Stimulated activated naive CD8-positive, alpha-beta T cell treated with anti-CD3 and anti-CD28 coated beads, Interleukin-15, amount 100 ng/mL, for 72 hours (primary cell): ENCODE measurements at places on chromosomes 16 and 17.

DNA sequence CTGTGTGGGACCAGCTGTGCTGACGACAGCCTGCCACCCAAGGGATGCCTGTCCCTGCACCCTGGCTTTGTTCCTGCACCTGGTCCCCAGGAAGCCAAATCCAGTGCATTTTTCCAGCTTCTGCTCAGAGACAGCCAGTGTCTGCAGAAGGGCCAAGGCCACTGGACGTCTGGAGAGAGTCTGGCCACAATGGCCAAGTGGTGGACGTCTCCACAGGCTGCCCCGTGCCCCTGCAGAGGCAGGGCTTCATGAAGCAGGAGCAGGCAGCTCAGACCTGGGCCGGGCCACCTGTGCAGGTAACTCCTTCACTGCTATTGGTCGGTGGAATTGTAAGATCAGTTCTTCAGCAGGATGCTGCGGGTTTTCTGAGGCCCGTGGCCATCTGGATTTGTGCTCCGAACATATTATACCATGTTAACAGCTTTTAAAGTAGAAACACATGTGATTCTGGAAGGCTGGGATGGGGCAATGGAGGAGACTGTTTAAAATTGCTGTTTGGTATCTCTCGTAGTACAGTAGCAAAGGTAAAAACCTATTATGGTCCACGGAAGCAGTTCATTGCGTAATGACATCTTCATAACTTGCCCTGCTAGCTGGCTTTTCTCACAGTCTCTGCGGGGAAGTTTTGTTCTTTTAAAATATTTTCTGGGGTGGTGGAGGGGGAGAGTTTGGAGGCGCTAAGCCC, 185.3 kb downstream of the CCDC182 start:
- no peak for DNase-seq

DNA sequence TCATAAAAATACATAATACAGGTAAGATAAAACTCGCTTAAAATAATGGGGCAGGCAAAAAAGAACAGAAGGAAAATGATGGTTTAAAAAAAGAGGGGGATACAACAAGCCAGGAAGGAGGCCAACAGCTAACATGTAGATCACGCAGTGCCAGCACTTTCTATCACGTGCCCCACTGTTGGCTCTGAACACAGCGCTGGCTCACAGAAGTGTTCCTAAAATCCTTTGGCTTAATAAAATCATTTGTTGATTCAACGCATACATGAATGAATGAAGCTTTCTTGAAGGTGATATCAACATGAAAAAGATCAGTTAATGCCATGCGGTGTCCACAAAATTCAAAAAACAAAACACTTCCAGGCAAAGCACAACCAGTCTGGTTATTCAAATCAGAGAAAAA, 8.5 kb downstream of the ITGAE start:
- DNase-seq = no peak

DNA sequence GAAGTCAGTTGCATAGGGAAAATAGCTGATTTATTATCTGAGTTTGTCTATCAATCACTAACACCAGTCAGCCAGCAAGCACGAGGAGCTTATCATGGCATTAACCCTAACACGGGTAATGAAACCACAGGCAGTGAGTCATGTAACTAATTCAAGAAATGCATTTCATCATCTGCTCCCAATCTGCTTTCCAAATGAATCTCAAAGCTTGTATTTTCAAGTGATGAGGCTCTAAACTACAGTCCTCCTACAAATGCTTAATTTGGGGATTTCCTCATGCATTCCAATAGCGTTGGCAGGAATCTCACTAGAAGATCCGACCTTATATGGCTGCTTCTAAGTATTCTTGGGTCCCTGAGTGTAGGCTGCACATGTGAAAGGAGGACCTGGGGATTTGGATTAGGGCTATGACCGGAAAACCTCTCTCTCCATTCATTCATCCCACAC, 118.4 kb upstream of the HSBP1 start:
- DNase-seq = no peak

DNA sequence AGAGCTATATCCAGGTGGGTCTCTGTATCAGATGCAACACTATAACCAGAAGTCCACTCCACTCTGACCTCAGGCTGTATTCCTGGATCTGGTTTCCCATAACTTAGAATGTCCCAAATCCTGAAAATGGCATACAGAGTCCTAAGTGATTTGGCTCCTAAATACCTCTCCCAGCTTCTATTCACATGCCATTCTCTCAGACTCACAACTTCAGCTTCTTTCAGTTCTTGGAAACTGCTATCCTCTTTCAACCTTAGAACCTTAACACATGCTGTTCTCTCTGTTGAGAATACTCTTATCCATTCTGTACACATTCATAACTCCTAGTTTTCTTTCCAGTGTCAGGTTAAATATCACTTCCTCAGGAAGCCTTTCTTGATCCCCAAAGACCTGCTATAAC, 132.0 kb downstream of the BRIP1 start:
- DNase-seq = no peak

- no peak for DNase-seq
These were observed 178.8 kb downstream of the RAB11FIP4 start for GRCh38 chr17:31570231-31570630.

DNA sequence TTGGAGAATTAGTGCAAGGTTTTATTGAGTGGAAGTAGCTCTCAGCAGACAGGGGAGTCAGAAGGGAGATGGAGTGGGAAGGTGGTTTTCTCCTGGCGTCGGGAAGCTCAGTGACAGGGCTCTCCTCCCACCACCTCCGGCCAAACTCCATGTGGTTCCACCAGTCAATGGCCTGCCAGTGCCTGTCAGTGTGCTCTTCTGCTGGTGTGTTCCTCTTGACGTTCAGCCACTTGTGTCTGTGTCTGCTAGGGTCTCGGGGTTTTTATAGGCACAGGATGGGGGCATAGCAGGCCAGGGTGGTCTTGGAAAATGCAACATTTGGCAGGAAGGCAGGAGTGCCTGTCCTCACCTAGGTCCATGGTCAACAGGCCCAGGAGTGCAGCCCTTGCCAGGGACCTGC, 506.7 kb upstream of the KIF2B start:
- no peak for DNase-seq

DNA sequence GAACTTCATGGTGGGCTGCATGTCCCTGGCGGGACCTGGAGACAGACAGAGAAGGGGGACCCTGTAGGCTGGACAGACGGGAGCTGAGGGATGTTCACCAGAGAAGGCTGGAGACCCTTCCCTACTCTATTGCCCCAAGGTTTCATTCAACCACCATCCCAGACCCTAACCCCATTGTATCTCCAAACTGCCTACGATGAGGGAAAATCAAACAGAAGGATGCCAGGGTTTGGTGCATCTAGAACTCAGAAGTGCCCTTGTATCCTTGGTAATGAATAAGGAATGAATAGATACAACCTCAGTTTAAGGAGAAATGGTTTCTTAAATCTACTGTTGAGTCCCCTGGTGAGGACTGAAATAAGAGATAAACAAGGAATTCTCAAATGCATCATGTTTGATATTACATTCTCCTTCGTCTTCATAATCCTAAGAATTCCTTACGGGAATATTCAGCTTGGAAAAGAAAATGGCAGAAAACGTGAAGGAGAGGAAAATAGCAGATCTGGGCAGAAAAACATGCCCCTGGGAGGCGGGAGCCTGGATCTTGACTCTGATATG, 16.4 kb downstream of the TNS4 start:
- no peak for DNase-seq

GRCh38 chr17:53336281-53336680, 486.4 kb upstream of the KIF2B start:
- no peak for DNase-seq

GRCh38 chr17:73647772-73648542, 3.7 kb upstream of the SDK2 start:
- DNase-seq = no peak

- no peak for DNase-seq
These were observed 91.4 kb upstream of the FA2H start for GRCh38 chr16:74865922-74866598.

DNA sequence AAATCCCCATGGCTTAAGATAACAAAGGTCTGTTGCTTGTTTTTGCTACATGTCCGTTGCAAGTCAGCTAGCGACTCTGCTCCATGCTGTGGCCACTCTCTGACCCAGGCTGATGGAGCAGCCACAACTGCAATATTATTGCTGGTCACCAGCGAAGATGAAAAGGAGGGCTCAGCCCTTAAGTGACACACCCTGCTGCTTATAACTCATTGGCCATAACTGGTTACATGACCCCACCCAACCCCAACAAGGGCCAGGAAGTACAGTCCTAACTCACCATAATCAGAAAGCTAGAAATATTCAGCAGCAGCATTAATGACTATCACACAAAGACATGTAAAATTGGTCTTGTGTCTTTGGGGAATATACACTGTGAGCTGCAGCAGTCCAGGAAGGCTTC, 224.3 kb downstream of the SOX9 start:
- no peak for DNase-seq

- DNase-seq = peak; percentile 15
These were observed 22.5 kb downstream of the DNAI2 start for GRCh38 chr17:74296548-74296936.

DNA sequence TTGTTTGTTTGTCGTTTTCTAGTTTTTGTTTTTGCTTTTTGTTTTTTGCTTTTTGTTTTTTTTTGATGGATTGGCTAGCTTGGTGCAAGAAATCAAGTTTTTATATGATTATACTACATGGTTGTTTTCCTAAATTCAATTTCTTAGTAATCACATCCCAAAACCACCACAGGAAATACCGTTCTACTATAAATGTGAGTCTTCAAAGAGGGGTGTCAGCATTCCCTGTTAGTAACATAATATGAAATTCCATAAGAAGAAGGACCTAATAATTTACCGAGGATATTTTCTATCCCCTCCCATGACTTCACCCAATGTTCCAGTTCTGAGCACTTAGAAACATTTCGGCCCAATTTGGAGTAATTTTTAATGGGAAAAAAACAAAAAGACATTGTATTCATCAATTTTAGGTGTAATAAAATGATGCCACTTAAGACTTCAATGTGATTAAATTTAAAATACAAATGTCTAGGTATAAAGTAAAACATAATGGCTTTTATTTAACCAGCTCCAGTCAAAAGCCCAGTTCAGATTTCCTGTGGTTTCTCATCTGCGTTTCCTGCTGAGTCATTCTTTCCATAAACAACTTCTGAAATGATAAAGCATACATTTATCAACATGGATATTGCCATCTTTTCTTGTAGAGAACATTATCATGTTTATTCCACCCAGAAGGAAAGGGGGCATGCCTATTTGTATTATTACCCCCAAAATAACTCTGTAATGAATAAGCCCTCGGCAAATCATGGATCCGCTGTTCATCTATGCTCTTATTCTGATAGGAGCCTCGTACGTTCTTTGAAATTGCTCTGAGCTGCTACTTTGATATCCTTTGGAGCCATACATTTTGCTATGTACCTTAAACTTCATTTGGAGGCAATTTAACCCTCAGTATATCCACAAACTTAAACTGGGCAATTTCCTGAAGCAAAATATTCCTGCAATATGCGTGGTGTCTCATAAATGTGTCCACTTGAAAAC, 28.1 kb downstream of the HSBP1 start:
- DNase-seq = no peak

DNA sequence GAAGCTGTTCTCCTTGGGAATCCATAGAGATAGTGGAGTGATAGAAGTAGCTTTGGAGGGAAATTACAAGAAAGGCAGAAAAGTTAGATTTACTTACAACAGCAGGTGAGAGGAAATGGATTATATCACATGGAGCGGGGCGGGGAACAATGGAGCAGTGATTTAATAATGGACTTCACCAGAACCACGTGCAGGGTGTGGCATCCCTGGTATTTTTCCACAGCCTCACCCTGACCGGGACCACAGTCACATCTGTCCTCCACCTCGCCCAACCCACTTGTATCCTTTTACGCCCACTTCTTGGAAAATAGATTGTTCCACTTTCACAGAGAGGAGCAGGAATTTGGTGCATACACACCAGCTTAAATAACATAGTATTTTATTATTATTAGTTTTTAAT, 15.9 kb upstream of the CYB5B start:
- DNase-seq = no peak

DNA sequence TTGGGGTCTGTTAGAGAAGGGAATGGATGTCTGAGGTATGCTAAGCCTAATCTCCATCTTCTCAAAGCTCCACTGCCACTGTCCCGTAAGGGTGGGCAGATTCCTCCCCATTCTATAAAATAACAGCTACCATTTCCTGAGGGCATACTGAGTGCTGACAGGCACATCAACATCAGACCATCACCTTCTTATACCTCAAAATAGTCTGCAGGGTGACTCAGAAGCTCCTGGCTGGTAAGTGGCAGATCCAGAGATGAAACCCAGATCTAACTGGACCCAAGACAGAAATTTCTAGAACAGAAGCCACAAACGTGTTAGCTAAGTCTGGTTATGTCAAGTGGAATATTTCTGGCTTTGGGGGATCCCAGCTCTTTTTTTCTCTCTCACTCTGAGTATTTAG, 548.0 kb downstream of the WWOX start:
- DNase-seq = no peak

DNA sequence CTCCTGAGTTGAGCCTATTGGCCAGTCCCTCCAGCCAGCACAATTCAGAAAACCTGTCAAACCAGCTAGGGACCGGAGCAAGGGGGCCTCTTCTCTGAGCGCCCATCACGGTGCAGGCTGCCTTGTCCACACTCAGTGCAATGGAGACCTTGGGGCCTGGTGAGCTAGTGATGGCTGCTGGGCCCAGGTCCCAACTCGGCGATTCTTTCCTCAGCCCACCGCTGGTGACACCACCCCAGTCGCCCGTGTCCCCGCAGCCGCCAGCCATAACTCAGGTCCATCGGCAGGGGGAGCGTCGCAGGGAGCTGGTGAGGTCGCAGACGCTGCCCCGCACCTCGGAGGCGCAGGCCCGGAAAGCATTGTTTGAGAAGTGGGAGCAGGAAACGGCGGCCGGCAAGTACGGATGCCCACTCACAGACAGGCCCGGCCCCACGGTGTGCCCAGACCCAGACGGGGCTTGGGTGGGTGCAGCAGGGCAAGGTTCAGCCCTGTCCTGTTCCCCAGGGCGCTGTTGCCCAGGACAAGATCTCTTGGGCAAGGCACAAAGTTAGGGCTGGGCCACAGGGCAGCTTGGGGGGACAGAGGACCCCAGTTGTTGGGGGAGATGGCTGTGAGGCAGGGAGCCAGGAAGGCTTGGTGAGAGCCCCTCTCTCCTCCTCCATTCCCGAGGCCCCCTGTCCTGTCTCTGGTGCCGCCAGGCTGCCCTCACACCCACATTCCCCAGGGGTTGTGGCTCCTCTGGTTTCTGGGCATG, 10.8 kb downstream of the SMTNL2 start:
- DNase-seq = peak; percentile 58

DNA sequence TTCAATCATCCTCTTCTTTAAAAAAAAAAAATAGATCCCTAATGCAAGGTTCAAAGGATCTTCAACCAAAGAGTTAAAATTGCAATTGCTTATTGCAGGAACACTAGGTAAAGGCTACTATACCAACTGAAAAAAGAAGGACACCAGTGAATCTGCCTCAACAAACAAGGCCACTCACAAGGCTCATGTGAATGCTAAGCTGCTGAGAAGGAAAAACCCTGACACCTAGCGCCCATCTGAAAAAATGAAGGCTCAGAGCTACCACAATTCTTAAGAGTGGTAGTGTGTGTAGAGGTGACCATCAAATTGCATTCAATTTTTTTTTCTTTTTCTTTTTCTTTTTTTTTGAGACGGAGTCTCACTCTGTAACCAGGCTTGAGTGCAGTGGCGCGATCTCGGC, 201.6 kb upstream of the C17orf78 start:
- no peak for DNase-seq

GRCh38 chr16:85380002-85380395, 233.1 kb upstream of the GSE1 start:
- DNase-seq = no peak

- no peak for DNase-seq
These were observed 99.5 kb upstream of the AXIN2 start for GRCh38 chr17:65660947-65661346.

- peak; percentile 12 for DNase-seq
These were observed 1.2 kb downstream of the MAF start for GRCh38 chr16:79599256-79599836.
